ENCODE measurements at places on chromosomes 12 and 14.

DNA sequence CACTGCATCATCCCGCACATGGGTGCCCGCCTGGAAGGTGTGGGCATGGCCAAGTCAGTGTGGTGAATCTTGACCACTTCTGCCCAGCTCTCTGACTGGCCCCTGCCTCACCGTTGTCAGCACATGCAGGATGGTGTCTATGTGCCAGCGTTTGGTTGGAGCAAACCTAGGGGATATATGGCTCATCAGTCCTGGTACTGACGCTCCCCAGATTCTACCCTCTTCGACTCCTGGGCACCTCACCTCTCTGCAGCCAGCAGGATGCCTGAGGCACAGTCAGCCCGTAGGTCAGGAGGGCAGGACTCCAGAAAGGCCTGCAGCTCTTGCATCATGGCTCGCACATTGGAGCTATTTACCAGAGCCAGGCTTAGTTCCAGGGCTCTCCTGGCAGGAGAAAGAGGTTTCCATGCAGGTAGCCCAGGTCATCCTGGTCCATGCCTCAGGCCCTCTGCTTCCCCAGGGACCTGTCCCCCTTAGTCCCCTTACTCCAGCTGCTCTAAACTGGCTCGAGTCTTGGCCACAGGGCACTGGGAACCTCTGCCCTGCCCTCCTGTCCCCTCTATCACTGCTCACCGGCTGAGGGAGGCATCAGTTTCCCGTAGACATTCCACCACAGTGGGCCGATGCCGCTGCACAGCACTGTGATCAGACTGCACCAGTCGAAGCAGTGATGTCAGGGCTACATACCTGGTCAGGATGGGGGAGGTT is 4.0 kb downstream of the AP1G2 start:
- DNase-seq, result no peak

DNA sequence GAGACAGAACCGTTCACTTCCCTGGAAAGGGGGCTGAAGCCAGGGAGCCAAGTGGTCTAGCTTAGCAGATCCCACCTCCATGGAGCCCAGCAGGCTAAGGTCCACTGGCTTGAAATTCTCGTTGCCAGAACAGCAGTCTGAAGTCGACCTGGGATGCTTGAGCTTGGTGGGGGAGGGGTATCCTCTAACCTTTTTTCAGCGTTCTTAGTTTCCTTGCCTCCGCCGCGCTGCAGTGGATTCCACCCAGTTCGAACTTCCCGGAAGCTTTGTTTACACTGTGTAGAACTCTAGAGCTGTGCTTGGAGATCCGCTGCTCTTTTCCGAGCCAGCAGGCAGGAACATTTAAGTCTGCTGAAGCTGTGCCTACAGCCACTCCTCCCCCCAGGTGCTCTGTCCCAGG is 45.2 kb upstream of the FKBP4 start:
- no peak for DNase-seq

DNA sequence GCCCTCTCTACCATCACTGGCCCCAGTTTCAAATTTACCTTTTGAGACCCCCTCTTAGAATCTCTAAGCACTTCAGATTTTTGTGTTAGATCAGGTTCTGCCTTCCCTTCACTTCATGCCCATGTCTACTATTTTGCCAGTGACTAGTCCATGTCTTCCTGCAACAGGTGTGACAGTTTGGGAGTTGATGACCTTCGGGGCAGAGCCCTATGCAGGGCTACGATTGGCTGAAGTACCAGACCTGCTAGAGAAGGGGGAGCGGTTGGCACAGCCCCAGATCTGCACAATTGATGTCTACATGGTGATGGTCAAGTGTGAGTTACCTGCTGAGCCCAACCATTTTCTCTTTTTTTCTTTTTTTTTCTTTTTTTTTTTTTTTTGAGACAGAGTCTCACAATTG is 5.8 kb upstream of the PA2G4 start:
- DNase-seq, result no peak

- no peak for DNase-seq
Observed at GRCh38 chr14:33457617-33458016, 493.3 kb downstream of the EGLN3 start.

GRCh38 chr14:53537422-53538315 is 384.5 kb upstream of the DDHD1 start:
- no peak for DNase-seq

- DNase-seq, result no peak
Observed at GRCh38 chr12:7498809-7499208, 4.8 kb downstream of the CD163 start.

DNA sequence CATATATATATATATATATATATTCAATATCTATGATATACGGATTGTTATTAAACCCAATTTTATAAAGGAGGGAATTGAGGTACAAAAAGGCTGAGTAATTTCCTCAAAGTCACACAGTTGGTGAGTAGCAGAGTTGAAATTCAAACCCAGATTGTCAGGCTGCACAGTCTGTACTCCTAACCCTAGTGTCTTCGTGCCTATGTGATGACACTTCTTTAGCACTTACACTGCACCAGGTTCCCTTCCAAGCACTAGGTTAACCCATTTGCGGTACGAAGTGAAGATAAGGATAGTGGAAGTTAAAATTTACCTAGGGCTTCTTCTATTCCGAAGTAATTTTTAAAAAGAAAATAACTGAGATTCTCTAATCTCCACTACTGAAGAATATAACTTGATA is 125.1 kb upstream of the TSPAN8 start:
- DNase-seq, result no peak

- DNase-seq, result no peak
Observed at GRCh38 chr12:111838353-111838752, 3.7 kb upstream of the MAPKAPK5 start.

DNA sequence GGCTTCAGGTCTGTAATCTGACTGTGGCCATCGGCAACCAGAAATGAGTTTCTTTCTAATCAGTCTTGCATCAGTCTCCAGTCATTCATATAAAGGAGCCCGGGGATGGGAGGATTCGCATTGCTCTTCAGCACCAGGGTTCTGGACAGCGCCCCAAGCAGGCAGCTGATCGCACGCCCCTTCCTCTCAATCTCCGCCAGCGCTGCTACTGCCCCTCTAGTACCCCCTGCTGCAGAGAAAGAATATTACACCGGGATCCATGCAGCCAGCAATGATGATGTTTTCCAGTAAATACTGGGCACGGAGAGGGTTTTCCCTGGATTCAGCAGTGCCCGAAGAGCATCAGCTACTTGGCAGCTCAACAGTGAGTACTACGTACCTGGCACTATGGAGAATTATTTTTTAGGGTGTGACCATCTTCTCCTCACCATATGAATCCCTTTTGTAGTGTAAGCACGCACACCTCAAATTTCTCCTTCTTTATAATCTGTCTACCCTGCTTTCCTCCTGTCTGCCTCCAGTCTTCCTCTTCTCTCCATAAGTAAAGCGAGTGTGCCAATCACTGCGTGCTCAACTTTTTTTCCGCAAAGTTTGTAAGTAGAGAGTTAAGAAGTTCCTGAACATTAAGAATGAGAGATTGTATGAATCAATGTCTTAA is at the start of gene TPH2:
TSS of gene TPH2 (plus strand) at position 118 of the 658 bp plus-strand sequence. CDS start at position 260, 142 bp downstream.
- DNase-seq, result peak; percentile 57

- no peak for DNase-seq
Observed at GRCh38 chr14:102784892-102785594, 7.8 kb downstream of the TRAF3 start.

DNA sequence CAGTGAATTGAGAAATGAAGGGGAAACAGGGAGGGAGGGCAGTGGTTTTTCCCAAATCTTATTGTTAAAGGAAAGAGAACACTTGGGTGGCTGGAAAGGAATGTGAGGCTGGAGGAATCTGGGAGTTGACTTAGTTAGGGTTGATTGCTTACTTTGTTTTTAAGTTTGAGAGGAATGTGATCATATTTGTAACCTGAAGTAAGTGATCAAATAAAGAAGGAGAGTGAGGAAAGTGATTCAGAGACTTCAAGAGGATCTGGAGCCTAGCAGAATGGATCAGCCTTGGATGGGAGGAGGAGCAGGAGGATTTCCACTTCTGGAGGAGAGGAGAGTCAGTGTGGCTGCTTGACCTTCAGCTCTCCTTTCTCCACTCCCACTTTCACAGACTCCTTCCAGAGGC is 6.0 kb upstream of the LRP6 start:
- no peak for DNase-seq

DNA sequence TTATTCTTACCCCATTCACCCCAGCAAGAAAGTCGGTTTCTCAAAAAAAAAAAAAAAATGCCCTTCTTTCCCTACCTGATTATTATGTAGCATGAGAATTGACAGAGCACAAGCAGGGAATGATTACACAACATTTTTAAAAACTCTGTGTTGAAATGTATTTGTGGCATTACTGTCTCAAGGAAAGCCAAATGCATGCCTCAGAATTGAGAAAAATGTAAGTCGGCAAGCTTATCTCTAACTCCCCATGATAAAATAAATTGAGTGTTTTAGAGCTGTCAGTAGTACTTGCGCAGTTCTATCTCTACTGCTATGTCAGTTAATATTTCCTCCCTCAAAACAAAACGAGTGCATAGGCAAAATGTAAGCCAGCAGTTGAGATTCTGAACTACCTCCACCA is 25.7 kb downstream of the ANO4 start:
- no peak for DNase-seq

- DNase-seq, result no peak
Observed at GRCh38 chr14:105876829-105877228, 350.4 kb downstream of the TMEM121 start.

DNA sequence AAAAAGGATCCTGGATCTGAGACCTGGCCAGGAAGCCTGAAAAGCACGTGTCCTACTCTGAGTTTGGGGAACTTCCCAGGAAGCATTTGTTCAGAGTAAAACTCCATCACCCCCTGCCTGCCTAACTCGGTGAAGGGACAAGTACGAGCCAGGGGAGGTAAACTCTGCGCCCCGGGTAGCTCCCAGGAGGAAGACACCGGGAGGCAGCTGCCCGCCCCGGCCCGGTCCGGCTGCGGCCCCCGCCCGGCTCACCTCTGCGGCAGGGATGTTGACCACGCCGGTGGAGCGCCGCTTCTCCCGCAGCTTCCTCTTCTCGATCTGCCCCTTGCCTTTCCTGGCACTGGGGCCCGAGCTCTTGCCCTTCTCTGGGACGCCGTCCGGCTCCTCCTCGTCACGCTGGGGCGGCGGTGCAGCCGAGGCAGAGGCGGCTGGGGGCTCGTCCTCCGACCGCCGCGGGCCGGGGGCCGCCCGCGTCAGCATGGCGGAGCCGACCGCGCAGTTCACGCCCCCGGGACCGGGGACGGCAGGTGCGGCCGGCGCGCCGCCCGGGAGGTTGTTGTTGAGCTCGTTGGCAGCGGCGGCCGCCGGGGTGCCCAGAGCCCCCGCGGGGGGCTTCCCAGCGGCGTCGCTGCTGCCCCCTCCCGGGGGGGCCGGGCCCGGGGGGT is 1.2 kb downstream of the PAWR start:
- no peak for DNase-seq

DNA sequence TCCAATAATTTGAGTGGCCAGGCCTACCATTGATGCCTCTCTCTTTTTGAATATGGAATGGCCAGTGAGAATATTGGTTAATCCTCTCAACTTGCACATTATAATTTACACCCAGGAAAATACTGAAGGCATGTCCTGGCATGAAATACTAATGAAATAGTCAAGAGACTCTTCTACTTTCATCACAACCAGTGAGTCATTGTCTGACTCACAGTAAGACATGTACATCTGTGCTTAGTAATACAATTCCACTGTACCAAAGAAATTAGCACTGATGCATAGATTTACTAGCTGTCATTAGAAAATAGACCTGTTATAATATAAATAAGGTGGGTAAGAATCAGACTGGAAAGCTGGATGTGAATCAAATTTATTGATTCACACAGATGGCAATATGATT is 31.6 kb downstream of the KCNC2 start:
- no peak for DNase-seq

DNA sequence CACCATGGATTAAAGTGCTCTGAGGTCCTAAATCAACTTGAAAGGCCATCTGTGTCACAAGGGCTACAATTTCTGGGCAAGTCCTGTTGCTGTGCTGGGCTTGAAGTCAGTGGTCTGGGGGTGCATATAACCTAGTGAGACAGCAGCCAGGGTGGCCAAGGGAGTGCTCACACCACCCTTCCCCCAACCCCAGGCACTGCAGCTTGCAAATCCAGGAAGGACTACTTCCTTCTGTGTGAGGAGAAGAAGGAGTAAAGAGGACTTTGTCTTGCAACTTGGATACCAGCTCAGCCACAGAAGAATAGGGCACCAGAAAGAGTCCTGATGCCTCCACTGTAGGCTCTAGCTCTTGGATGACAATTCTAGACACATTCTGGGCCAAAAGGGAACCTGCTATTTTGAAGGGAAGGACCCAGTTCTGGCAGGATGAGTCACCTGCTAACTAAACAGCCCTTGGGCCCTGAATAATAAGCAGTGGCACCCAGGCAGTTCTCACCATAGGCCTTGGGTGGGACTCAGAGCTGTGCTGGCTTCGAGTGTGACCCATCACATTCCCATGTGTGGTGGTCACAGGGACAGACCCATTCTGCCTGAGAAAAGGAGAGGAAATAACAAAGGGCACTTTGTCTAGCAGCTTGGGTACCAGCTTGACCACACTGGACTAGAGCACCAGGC is 32.6 kb upstream of the DHRS7 start:
- DNase-seq, result no peak

GRCh38 chr14:68074765-68075381 is 255.3 kb downstream of the RAD51B start:
- DNase-seq, result no peak

GRCh38 chr12:63068857-63069442 is 82.1 kb downstream of the AVPR1A start:
- DNase-seq, result no peak

- no peak for DNase-seq
Observed at GRCh38 chr12:95085612-95086011, 12.2 kb upstream of the NR2C1 start.

DNA sequence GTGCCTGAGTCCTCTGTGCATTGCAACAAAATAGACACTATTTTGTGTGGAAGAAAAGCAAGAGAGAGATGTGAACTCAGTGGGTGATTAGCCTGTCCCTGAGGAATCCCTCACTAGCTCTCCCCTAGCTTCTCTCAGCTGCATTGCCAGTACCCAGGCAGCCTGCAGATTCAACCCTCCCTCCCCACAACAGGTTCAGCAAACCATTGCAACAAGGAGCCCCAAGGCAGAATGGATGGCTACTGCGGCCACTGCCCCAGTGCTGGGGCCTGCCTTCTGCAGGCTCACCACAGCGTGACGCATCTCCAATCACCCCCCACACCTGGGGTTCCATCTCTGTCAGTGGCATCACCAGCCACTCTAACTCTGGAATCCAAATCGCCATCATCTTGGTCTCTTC is 2.3 kb downstream of the CRACR2A start:
- no peak for DNase-seq

DNA sequence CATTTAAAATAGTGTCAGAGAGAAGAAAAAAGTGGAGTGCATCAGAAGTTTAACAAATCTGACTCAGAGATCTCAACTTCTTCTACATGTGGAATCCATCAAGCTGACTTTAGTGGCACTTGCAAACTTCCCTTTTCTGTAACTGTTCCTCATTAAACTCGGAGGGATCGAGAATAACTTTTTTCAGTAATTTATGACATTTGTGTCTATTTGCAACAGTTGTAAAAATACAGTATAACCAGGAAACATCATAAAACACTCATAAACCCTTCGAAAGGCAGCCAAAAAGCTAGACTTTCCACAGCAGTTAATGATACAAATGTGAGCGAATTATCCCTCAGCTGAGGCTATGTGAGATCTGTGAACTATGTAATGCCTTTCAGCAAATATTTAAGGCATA is 1936.8 kb upstream of the SEL1L start:
- no peak for DNase-seq

GRCh38 chr12:2118481-2119255 is 65.9 kb downstream of the CACNA1C start:
- no peak for DNase-seq

GRCh38 chr12:45587877-45588533 is 141.5 kb upstream of the ARID2 start:
- no peak for DNase-seq

GRCh38 chr14:71430678-71431376 is 501.4 kb upstream of the RGS6 start:
- no peak for DNase-seq
